D721Med (cell line): ENCODE measurements at places on chromosomes 12 and 14.

GRCh38 chr12:40499856-40500255 lies 192.4 kb upstream of the CNTN1 start:
- no peak for DNase-seq

DNA sequence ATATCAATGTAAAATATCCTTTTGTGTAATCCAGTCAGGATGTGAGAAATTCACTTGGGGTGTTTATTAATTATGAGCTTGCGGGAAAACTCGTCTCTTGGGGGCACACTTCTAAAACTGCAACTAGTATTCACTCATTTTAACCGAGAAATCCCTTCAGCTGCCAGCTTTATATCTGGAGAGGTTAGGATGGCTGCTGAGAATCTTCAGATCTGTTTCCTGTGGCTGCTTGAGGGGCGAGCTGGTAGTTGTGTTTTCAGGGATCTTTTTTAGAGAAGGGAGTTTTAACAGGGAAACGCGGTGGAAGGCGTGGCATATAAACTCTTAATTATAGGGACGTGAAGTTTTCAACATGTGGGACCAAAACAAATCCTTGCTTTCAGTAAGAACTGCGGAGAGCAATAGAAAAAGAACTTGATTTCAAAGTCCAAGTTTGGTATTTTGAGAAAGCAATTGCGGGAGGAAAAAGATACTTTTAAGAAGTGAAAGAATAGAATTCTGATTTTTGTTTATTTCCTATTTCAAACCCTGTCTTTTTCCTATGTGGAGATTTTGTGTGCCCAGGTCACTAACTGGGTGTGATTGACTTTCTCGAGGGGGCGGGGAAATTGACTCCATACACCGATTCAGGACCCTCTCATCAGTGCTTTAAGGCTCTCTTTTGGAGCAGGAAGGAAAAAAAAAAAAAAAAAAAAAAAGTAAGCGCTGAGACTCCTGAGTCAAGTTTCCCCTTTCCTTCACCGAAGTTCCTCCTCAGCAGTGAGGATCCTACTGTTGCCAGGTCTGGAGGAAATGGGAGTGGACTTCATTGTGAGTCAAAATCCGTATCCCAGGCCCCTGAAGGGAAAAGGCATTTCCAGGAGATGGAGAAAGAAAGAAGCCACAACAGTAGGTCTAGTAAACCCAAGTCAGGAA lies 1.1 kb downstream of the PPFIBP1 start:
- no peak for DNase-seq

DNA sequence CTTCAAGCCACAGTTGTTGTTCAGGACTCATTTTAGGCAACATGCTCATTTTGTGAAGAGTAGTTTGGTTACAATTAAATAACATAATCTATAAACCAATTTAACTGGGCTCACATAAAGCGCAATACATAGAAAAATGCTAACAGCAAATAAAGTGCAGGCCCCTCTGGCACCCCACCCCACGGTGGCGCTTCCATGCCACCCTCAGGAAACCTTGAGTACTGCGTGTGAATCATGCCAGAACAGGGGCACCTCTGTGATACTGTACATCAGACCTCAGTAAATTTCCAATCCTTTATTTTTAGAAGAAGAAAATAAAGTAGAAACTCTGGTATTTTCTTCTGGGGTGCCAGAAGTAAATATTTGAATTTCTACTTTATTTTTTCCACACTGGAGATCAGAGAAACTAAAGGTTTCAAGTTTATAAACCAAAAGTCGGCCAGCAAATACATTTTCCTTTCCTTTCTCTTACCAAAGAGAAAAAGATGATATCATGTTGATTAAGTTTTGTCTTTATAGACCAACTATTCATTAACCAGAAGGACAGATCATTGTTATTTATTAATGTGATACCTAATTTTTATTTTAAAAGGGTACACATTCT lies 316.8 kb downstream of the PAWR start:
- DNase-seq = no peak

GRCh38 chr12:129615001-129615400 lies 288.8 kb downstream of the TMEM132D start:
- DNase-seq = no peak

GRCh38 chr14:71588576-71589215 lies 343.5 kb upstream of the RGS6 start:
- no peak for DNase-seq

GRCh38 chr12:112108202-112109079 lies at the start of gene NAA25:
Gene NAA25, minus strand, starts transcription at chr12:112108783. Its CDS starts 10 bp downstream, at chr12:112108773.
- DNase-seq = no peak

DNA sequence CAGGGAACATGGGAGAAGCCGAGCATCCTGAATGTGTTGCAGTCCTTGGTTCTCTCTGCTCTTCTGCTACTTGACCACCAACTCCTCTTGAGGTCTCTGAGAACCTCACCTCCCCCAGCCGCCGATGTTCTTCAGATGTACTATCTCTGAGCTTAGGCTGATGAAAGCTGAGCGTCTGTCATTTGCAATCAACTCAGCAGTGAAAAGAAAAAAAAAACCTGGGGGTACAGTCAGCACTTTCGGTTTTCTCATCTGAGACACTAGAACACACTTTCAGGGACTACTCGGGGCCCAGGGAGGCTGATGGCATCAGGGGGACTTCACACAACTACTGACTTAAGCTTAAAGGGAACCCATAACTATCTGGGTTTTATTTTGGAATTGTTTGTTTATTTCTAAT lies 9.6 kb upstream of the FLVCR2 start:
- no peak for DNase-seq

- no peak for DNase-seq
Observed at GRCh38 chr14:72614365-72614764, 279.5 kb downstream of the DPF3 start.

DNA sequence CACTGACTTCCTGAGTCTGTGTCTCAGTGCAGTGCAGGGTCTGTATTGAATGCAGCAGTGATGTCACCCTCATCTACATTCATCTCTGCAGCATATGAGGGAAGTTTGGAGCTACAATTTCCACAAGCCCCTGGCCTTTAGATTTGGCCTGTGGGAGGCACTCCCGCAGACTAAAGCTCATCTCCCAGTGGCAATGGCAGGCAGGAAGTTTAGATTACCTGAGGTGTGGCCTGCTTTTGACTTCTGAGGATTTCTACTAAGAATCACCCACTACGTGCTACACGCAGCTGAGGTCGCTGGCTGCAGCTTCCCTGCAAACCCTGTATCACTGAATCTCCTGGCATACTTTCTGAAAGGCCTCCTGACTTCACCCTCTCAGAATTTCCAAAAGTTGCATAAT lies 202.2 kb upstream of the PRKD1 start:
- DNase-seq = no peak

DNA sequence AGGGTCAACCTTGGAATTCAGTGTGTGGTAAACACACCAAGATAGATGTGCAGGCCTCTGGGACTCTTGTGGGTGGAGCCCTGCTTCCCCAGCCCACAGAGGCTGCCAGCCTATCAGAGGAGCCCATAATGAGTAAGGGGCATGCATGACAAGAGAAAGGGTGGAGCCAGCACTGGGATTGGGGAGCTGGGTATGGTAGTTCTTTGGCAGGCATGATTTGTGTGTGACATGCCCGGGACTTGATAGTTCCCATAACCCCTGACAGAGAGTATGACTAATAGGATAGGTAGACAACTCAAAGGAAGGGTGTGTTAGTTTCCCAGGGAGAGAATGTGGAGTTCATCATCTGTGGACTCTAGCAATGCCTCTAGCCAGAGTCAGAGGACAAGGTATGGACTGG lies 143.0 kb downstream of the EMP1 start:
- no peak for DNase-seq

- no peak for DNase-seq
Observed at GRCh38 chr12:3328081-3328480, 162.9 kb upstream of the PRMT8 start.

DNA sequence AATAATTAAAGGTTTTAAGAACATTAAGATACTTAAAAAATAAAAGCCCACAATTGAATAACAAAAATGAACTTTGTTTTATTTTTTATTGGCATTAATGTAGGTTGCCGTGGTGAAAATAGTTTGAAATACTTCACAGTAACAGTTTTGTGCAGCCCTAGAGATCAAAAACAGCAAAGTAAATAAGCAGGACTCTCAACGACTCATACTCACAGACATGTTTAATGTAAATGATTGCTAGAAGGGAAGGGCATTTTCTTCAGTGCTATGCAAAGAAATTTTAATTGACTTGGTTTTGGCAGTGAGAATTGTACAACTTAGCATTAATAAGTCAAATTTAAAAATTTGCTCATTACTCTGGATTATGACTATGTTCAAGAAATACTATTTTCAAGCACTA lies 16.0 kb downstream of the TRMT5 start:
- DNase-seq = no peak

DNA sequence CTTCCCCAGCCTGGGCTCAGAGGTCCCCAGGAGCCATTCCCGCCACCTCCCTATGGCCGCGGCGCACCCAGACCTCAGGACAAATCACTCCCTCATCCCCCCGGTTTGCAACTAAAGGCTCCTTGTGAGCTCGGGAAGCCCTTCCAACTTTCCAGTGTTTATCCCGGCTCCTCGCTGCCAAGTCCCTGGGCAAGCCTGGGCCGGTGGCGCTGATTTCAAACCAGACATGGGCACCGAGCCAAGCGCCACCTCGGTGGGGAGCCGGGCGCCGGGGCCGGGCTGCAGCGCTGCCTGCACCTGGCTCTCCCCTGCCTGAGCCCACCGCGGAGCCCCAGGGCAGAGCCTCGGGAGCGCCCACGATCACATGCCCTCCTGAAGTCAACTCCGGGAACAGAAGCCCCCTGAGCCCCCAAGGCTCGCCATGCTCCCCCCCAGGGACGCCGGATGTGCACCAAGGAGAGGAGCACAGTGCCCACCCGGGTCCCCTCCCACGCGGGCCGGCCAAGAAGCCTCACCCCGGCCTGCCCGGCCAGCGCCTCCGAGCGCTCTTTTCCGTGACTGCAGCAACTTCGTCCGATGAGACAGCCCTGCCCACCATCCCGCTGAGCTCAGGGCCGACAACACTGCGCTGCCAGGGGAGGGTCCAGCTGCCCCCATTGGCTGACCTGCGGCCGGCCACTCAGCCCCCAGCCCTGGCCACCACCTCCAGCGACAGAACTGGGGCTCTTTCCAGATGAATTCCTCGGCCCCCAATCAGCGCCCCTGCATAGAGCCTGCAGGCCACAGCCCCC lies 50.0 kb downstream of the NCOR2 start:
- no peak for DNase-seq

GRCh38 chr14:96816281-96816680 lies 19.1 kb downstream of the VRK1 start:
- no peak for DNase-seq

GRCh38 chr12:62744551-62744950 lies 190.4 kb downstream of the PPM1H start:
- no peak for DNase-seq

DNA sequence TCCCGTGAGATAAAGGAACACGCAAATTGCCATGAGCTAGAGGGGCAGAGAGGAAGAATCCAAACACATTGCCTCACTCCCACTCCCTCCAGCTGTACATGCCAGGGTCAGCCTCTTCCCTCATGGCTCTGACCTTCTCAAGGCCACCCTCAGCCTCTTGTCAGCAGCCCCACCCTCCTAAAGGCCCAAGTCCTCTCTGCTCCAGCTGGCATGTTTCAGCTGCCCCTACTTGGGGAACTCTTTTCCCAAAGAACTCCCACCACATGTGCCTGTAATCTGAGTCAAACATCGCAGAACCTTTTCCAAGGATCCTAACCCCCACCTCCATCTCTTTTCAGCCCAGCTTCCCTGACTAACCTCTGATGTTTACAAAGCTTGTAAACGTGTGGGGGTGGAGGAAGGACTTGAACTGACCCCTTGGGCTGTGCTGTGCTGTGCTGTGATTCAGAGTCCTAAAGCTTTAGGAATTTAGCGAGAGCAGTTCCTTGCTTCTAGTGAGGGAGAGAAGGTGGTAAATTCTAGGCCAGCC lies 7.3 kb upstream of the CACNB3 start:
- DNase-seq = no peak

- no peak for DNase-seq
Observed at GRCh38 chr12:92467886-92468285, 234.9 kb upstream of the PLEKHG7 start.

DNA sequence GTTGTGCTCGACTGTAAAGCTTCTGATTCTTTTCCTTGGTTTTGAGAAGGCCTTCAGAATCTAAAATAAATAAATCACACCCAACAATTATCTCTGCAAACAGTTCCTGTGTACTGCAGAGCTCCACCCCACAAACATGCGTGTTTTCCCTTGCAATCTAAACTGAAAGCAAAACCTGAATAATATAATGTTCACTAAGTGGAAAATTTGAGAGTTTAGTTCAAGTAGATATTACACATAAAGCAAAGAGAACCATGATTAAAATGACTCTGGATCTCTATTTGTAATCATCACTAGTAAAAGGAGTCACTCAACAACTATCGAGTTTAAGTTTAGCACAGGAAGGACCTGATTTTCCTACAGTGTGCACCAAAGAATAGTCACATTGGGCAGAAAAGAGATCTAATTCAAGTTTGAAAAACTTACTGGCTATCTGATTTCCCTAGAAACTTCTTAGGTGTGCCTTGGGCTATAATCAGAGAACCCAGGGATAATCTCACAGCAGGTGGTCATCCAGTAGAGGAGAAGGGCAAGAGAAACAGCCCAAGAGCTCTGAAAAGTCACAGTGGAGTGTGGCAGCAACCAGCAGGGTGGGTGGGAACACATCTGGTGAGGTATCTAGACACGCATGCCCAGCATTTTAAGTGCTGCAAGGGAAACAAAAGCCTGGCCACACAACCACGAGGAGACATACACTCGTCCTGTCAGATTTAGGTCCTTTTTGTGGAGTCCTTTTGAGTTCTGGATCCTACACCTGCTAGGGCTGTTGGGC lies 25.4 kb downstream of the ATG14 start:
- no peak for DNase-seq

- DNase-seq = no peak
Observed at GRCh38 chr12:119147847-119148448, 30.8 kb upstream of the HSPB8 start.

GRCh38 chr14:76484355-76484754 lies 108.4 kb downstream of the ESRRB start:
- no peak for DNase-seq

DNA sequence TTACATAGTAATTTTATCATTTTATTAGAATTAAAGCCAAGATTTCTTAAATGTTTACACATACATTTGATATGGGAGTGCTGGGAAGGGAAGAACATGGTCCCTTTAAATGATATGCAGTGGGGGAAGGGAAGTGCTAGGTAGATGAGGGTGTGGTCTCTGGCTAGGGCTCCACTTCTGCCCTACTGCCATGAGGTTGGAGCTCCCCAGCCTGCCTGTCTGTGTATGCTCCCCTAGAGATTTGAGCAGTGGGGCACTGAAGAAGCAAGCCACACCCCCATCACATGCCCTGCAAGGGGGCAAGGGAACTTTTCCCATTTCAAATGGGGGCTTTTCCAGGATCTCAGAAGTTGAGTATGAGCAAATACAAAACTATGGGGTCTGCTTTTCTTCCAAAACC lies 25.5 kb downstream of the CLECL1 start:
- DNase-seq = no peak
